ENCODE measurements at places on chromosomes 11 and 22.

GRCh38 chr22:46381142-46381541, 45.6 kb downstream of the TRMU start:
- no peak for DNase-seq

- DNase-seq, result no peak
Observed at GRCh38 chr22:22556995-22557925, 1.8 kb downstream of the PRAME start.

GRCh38 chr11:10407055-10407454, 48.0 kb upstream of the AMPD3 start:
- DNase-seq, result no peak

- DNase-seq, result no peak
Observed at GRCh38 chr11:69257838-69258658, 35.9 kb upstream of the MYEOV start.

DNA sequence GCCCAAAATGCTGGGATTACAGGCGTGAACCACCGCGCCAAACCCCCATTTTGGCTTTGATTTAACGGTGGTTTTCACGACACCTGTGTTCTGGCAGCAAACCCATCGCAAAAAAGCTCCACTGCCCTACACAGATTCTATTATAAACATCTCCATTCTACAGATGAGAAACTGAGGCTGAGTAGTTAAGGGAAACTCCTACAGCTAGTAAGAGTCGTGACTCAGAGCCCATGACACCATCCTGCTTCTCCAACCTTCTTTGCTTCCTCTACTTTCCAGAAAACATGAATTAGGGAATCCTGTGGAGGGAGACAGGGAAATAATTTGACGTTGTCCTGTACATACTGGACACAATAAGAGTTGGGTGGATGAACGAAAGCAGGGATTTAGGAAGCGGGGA, 429 bp upstream of the SNX15 start:
- DNase-seq, result no peak

- DNase-seq, result no peak
Observed at GRCh38 chr11:114141863-114142580, 82.5 kb downstream of the ZBTB16 start.

DNA sequence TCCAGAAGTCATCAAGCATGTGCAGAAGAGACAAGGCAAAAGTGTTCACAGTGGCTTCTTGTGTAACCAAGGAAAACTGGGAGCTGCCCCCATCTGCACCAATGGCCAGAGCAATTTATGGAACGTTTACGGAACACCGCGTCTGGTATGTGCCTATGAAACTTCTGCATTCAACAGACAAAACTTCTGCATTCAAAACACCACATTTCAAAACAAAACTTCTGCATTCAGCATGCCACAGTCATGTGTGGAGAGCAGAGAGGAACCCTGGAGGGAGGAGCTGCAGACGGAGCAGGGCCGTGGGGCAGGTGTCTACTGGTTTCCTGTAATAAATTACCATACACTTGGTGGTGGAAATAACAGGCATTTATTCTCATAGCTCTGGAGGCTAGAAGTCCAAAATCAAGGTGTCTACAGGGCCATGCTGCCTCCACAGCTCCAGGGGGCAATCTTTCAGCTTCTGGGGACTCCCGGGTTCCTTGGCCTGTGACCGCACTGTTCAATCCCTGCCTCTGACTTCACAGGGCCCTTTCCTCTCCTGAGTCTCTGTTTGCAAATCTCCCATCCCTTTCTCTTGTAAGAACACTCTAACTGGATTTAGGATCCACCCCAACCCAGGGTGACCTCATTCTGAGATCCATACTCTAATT, 32.2 kb downstream of the RPL3 start:
- DNase-seq, result no peak

DNA sequence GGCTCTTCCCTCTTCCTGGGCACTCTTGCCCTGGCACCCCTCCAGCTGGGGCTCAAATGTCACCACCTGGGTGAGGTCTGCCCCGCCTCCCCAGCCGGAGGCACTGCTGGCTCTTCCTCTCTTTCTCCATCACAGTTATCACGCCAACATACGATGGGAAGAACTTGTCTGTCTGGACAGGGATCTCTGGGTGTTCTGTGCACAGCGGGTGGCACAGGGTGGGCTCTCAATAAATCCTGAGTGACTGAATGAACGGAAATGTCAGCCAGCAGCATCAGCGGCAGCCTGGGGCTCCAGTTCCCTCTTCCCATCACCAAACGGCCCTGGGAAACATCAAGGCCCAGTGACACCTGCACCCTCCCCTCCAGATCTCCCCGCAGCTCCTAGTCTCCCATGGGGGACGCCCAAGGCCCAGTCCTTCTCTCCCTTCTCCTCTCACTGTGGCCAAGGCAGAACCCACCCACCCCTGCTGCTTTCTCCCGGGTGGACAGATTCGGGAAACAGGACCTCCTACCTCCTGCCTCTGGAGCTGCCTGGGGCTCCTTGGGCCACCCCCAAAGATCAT, 440 bp upstream of the SLC25A45 start:
- DNase-seq, result no peak

GRCh38 chr22:25130462-25130861, 69.2 kb upstream of the CRYBB3 start:
- no peak for DNase-seq

GRCh38 chr11:16897470-16898061, 116.6 kb downstream of the PLEKHA7 start:
- DNase-seq, result no peak

- no peak for DNase-seq
Observed at GRCh38 chr22:29477723-29478318, 2.2 kb upstream of the NEFH start.

- DNase-seq, result no peak
Observed at GRCh38 chr22:30268331-30268730, 1.7 kb upstream of the OSM start.

DNA sequence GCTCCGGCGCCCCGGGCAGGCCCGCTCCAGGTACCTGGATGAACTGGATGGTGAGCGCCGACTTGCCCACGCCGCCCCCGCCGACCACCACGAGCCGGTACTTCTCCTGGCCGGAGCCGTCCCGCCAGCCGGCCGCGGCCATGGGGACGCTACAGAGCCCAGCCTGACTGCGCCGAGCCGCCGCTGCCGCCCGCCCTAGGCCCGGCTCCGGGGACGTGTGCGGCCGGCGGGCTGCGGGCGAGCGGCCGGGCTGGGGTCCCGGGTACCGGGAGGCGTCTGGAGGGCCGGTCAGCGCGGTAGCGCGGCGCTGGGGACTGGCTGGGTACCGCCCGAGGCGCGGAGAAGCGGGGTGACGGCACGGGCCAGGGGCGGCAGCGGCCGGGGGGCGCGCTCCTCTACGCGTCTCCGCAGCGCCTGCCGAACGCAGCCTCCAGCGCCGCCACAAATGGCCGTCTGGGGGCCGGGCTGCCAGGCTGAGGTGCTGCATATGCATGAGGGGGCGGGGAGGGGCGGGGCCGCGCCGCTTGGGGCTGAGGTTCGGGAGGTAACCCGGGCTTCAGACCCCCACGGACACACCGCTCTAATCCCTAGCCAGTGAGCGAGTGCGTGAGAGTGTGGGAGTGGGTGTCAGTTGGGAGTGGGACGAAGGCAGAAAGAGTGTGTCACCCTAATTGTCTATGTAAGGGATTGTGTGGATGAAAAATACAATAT, at the start of gene RRAS2:
Gene RRAS2, minus strand, starts transcription at position 455 of the 711 bp plus-strand sequence. Its CDS starts 313 bp downstream, at position 142.
- DNase-seq, result peak; percentile 75

- DNase-seq, result no peak
Observed at GRCh38 chr11:45180848-45181192, 34.4 kb downstream of the PRDM11 start.

- DNase-seq, result no peak
Observed at GRCh38 chr11:11743216-11743615, 98.6 kb upstream of the USP47 start.

- DNase-seq, result no peak
Observed at GRCh38 chr22:19422440-19423301, 8.9 kb downstream of the HIRA start.

All from activated T-helper 9 cell treated with anti-CD3 and anti-CD28 coated beads, Interleukin-2, amount 50 U/mL, for 16 hours (primary cell).